ENCODE measurements at places on chromosomes 13 and 19.
A peak's percentile ranks its signal among the peaks of the same experiment; 100 is the strongest.

DNA sequence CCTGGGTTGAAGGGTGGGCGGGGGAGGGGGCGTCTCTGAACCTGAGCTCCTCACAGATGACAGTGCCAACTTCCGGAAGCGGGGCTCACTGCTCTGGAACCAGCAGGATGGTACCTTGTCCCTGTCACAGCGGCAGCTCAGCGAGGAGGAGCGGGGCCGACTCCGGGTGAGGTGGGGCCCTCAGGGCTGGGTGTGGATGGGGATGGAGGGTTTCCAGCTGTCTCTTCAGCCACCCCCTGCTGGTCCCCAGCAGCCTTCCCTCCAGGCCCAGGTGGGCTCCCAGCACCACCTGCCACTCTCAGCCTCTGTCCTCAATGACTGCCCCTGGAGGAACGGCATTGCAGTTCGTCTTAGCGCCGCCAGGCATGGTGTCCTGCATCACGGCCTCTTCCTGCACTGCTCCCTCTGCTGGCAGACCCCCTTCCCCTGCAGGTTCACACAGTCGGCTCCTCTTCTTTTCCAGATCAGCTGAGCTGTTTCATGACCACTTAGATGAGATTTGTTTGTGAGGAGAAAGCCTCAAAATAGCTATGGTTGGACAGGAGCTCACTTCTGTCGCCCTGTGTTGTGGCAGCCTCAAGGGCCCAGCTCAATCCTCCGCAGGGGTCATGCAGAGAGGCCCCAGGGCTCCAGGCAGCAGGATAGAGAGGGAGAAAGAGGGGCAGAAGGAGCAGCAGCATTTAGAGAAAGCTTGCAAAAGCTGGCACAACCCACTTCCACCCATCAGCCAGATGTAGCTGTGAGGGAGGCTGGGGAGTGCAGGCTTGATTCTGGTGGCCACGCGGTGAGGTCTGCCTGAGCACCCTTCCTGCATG, 2.5 kb upstream of the GARIN5A start:
- DNase-seq = no peak

- no peak for DNase-seq
These were observed 31.9 kb downstream of the INTS6 start for GRCh38 chr13:51420681-51421490.

GRCh38 chr19:40596608-40597328, 4.4 kb upstream of the LTBP4 start:
- DNase-seq = no peak

GRCh38 chr13:110262508-110263291, 44.3 kb downstream of the COL4A1 start:
- no peak for DNase-seq

DNA sequence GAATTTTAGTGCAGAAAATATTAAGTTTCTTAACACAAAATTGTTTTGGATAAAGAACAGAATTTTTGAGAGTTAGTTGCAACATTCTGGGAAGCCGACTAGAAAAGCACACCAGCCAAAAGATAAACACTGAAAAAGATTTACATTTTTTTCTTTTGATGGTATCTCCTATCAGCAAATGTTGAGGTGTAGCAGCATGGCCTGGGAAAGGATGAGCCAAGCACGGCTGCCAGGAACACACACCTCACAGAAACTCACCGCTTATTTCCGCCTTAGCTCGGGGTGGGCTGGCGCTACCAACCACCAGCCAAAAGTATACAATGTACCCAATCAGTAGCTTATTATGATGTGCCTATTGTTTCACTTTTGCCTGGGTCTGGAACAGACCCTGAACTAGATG, 134.7 kb downstream of the MIPEP start:
- no peak for DNase-seq

DNA sequence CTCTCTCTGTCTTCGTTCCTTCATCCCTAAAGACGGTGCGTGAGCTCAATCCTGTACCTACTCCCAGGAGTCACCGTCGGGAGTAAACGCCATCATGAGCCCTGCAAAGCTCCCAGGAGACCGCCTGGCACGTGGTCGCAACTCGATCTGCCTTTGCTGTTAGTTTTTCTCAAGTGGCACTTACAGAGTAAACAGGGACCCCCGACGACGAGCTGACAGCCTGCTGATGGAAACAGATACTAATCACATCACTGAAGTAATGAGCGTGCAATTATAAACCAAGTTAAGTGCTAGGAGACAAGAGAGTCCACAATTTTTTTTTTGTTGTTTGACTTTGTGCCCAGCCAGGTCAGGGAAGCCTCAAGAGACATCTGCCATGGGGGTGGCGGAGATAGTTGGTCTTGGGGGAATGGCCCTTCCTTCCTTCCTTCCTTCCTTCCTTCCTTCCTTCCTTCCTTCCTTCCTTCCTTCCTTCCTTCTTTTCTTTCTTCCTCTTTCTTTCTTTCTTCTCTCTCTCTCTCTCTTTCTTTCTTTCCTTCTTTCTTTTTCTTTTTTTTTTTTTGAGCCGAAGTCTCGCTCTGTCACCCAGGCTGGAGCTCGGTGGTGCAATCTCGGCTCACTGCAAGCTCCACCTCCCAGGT, 23.6 kb downstream of the CACNG6 start:
- no peak for DNase-seq

GRCh38 chr19:13856497-13856896, 20.4 kb upstream of the NANOS3 start:
- DNase-seq = no peak

DNA sequence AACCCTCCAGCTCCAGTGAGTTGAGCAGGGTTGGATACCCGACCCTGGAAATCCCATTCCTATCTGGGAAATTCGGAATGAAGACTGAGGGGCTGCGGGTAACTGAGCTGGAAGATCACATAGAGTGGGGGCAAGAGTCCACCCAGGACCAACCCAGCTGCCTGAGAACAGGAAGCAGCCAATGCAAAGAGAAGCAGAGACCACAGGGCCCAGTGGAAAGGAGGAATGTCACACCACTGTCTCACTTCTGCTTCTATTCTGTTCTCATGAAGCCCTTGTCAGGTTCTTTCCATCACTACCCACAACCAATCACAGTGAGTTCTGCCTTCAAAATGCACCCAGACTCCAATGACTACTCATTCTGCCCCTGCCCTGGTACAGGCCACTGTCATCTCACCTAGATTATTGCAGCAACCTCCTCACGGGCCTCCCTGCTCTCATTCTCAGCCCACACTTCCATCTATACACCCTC, 15.3 kb downstream of the DYRK1B start:
- no peak for DNase-seq

DNA sequence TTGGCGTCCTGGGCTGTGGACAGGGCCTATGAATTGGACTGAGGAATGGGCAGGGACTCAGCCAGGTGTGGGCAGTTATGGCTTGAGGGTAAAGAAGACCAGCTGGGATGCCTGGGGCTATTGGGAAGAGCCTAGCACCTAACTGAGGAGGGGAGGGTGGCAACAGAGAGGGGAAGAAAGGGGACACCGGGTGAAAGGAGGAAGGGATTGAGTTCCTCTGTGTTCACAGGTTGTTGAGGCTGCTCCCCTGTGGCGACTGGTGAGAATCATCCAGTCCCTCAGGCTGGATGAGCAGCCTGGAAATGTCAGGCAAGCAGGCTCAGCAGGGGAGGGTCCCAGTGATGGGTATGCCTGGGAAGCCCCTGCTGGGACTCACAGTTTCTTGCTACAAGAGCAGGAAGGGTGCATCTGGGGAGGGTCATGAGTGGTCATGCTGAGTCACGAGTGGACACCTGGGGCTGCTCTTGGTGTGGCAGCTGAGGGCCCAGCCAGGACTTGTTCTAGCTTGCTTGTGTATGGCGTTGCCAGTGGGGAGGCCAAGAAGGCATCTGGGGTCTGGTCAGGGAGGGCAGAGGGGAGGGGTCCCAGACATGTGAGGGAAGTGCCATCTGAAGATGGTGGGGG, 1.4 kb downstream of the ZNF324 start:
- DNase-seq = no peak

GRCh38 chr19:49472936-49473335, 1.1 kb upstream of the FLT3LG start:
- DNase-seq = no peak

DNA sequence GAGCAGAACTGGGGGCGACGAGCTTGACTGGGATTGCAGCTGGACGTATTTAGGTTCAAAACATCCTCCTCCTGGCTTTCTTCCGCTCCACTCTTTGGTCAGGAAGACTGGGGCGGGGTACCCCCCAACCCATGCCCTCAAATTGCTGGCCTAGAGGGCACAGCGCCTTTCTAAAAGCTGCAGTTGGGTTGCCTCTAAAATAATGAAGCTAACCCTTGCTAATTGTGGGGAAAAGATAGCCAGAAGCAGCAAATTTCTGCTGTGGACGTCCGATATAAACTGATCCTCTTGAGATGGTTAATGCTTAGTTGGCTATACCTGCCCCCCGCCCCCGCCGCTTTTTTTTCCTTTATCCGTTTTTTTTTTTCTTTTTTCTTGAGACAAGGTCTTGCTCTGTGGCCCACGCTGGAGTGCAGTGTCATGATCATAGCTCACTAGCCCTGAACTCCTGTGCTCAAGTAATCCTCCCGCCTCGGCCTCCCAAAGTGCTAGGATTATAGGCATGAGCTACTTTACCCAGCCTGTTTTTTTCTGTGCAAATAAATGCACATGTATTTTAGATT, 754 bp upstream of the CHERP start:
- no peak for DNase-seq

- DNase-seq = no peak
These were observed 175.8 kb downstream of the DCT start for GRCh38 chr13:94303644-94304174.

DNA sequence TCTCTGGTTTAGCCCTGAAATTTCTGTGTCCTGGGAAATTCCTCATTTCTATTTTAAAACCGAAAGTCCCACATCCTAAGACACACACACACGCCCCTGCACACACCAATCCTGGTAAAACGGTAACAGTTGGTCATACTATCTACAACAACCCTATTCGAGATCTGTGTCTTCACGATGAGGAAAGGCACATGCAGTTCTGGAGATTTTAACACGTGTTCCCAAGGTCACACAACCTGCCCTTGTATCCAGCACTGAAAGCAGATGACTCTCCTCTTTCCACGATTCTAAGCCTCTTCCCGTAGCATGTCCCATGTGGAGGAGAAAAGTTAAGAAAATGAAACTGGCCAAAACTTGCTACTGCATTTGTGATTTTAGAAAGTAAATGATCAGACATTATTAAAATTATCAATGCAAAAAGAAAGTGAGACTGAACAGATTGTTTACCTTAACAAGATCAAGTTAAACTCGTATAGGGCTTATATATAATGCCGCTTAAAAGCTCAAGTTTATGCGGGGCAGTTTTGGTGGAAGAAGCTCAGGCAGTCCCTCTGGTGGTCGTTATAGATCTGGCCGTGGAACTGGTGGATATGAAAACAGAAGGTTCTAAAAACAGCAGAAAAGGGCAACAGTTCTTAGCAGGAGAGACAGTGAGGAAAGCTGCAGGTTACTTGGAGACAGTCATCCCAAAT, 32.7 kb downstream of the VSTM1 start:
- DNase-seq = no peak

DNA sequence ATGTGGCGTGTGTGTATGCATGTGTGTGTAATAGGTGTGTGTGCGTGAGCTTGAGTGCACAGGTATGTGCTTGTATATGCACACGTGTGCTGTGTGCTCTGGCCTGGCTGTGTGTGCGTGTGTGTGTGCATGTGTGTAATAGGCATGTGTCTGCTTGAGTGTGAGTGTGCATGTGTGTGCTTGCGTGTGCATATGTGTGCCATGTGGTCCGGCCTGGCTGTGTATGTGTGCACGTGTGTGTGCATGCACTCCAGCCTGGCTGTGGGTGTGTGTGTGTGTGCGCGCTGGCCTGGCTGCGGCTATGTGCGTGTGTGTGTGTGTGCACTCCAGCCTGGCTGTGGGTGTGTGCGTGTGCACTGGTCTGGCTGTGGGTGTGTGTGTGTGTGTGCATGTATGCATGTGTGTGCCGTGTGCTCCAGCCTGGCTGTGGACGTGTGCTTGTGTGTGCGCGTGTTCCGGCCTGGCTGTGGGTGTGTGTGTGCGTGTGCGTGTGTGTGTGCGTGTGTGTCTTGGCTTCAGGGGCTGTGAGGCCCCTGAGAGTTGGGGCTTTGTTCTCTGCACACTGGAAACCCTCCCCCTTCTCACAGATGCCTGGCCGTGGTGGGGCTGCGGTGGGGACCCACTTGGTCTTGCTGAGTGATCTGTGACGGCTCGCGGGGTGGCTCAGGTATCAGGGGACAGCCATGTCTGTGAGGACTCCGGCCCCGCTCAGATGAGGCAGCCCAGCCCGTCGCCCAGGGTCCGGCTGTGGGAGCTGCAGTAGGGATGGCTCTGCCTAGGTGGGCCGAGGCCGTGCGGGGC, 8.2 kb downstream of the SPPL2B start:
- DNase-seq = no peak

DNA sequence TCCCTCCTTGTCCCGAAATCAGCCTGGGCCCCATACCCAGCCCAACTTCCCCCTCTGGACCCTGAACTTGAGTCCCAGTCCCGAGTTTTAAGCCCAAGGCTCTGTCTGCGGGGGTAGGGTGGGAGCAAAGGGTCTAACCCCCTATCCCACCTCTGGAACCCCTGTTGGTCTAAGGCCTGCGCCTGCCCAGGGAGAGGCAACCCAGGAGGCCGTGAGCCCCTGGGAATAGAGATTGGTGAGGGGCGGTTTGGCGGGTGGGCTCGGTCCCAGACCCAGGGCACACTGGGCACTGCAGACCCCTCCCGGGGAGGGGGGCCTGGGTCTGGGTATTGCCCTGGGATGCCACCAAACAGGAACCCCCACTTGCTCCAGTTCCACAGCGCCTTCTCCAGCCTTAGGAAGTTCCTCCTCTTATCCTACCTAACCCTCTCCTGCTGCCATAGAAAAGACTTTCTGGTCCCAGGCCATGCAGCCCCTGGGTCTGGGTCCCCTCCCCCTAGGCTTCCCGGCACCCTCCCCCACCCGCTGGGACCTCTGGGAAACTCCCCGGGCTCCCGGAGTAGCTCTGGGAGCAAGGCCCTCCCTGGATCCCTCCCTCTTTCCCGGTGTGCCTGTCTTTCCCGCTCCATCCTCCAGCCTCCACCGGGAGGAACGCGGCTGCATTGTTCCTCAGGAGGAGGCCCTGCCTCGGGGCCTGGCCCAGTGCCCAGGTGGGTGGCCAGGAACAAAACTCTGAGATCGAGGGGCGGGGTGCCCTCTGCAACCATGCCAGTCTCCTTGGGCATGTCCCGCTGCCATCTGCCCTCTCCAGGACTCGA, 33.6 kb upstream of the NANOS3 start:
- DNase-seq = peak; percentile 35

GRCh38 chr13:42219876-42220275, 52.1 kb upstream of the AKAP11 start:
- DNase-seq = no peak

DNA sequence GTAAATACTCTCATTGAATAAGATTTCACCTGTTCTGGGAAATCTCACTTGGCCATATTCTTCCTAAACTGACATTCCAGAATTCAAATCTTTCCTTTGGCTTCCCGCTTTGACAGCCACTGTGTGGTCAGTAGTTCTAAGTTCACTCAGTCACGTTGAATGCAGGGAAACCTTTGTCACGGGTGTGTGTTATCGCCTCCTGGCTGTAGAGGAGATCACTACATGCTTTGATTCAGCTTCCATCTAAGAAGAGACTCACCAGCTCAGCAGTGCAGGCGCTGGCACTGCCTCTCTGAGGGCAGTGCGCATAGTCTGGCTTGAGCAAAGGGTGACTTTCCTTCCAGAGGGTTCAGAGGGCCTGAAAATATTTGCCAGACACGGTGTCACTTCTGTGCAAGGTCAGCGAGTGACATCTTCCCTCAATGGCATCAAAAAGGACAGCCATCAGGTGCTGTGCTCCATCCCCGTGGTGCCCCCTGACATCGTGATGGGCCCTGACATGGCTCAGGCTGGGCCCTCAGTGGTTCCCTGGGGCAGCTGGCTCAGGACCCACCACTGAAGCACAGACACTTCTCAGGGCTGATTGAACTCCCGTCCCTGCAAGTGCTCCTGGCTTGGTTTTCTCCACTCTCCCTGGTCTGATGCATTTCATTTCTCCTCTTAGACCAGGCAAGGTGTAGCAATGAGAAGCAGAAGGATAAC, 635.4 kb upstream of the ARGLU1 start:
- no peak for DNase-seq

GRCh38 chr13:43089912-43090498, 66.6 kb downstream of the DNAJC15 start:
- no peak for DNase-seq
